ENCODE measurements at places on chromosomes 2 and 18. TPM values are rescaled to one million over a fixed set of nuclear protein-coding genes. Genes with fewer than 3 reads are reported as not detected.

GRCh38 chr2:2879781-2880180 is 497.8 kb downstream of the EIPR1 start:
- no peak for DNase-seq
- H3K36me3 ChIP-seq = no peaks in the 10 kb centered on the region
- no peak overlapping the region for H3K27ac ChIP-seq
- H3K4me3 ChIP-seq = no peak overlapping the region

- no peaks in the 10 kb centered on the region for H3K36me3 ChIP-seq
- H3K27me3 ChIP-seq = peaks cover 13% of the 10 kb centered on the region
- no peaks in the 10 kb centered on the region for H3K4me1 ChIP-seq
- no peak for DNase-seq
- no peak overlapping the region for H3K27ac ChIP-seq
These were observed 48.0 kb downstream of the GBX2 start for GRCh38 chr2:236120141-236120601.

GRCh38 chr2:85134255-85134895 is 1.2 kb downstream of the TCF7L1 start:
- DNase-seq = peak; percentile 8
- H3K27ac ChIP-seq = no peak overlapping the region
- no peaks in the 10 kb centered on the region for H3K36me3 ChIP-seq
- peak overlapping the region; percentile 42 for H3K4me3 ChIP-seq
- H3K27me3 ChIP-seq = peaks cover 52% of the 10 kb centered on the region

The ARHGAP25 gene
- total RNA-seq = 46.7 TPM

DNA sequence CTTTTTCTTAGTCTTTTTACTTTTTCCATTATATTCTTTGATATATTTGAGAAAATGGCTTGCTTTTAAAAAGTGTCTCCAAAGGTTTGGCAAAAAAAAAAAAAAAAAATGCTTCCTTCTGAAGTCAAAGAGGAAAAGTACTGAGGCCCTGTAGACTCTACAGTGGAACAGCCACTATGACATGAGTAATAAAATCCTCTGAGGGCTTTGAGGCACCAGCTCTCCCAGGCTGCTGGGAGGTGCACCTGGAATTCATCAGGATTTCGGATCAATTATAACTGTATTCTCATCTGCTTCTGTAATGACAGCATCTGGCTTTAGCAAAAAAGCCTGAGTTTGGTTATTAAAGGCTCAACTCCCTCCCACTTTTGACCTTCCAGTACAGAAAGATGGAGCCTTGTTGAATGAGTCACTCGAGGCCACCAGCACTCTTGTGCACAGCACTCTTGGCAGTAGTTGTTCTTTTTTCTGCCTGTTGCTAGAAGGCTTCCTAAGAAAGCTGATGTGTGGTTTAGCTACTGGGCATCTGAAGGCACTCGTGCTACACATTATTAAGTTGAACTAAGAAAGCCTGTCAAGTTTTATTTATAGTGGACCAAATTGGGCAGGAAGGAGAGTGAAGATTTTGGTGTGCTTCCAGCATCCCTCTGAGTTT is 131.3 kb downstream of the PRPF40A start:
- DNase-seq = no peak
- H3K36me3 ChIP-seq = no peaks in the 10 kb centered on the region
- peak overlapping the region; percentile 3 for H3K27ac ChIP-seq
- H3K27me3 ChIP-seq = peaks cover 14% of the 10 kb centered on the region
- H3K4me1 ChIP-seq = peaks cover 9% of the 10 kb centered on the region

- no peaks in the 10 kb centered on the region for H3K4me1 ChIP-seq
- H3K27me3 ChIP-seq = no peaks in the 10 kb centered on the region
- no peak overlapping the region for H3K4me3 ChIP-seq
- H3K27ac ChIP-seq = no peak overlapping the region
- DNase-seq = no peak
These were observed 115.6 kb upstream of the OTOS start for GRCh38 chr2:240255811-240256703.

GRCh38 chr2:106892048-106892447 is 6.1 kb upstream of the ST6GAL2 start:
- no peaks in the 10 kb centered on the region for H3K36me3 ChIP-seq
- H3K4me1 ChIP-seq = no peaks in the 10 kb centered on the region
- H3K27ac ChIP-seq = no peak overlapping the region
- DNase-seq = no peak
- peaks cover 5% of the 10 kb centered on the region for H3K27me3 ChIP-seq

GRCh38 chr2:100802066-100802465 is 17.9 kb upstream of the NPAS2 start:
- no peak for DNase-seq
- no peaks in the 10 kb centered on the region for H3K27me3 ChIP-seq
- no peak overlapping the region for H3K4me3 ChIP-seq
- no peaks in the 10 kb centered on the region for H3K36me3 ChIP-seq
- no peak overlapping the region for H3K27ac ChIP-seq

DNA sequence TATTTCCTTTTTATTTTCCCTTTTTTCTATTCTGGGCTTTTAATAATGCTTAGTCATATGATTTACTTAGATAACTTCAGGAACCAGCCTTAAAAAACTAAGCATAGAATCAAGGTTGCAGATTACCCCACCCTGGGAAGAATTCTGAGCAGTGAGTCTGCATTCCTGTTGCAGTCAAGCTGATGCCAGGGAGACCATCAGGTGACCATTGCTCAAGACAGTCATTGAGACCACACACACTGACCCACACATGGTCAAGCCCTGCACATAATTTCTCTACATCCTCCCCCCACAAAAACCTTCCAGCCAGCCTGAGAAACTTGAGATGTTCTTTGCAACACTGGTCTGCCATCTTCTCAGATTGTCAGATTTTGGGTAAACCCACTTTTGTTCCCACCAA is 83.9 kb downstream of the SH3YL1 start:
- H3K4me1 ChIP-seq = peaks cover 53% of the 10 kb centered on the region
- no peak for DNase-seq

The PRADC1 gene
- 10.2 TPM for total RNA-seq

Data from activated naive CD4-positive, alpha-beta T cell treated with anti-CD3 and anti-CD28 coated beads for 36 hours (primary cell).